ENCODE measurements at places on chromosomes 3 and 15. TPM values are rescaled to one million over a fixed set of nuclear protein-coding genes. Genes with fewer than 3 reads are reported as not detected.

- no peak for DNase-seq
These were observed 18.9 kb upstream of the ACAP2 start for GRCh38 chr3:195461594-195462307.

DNA sequence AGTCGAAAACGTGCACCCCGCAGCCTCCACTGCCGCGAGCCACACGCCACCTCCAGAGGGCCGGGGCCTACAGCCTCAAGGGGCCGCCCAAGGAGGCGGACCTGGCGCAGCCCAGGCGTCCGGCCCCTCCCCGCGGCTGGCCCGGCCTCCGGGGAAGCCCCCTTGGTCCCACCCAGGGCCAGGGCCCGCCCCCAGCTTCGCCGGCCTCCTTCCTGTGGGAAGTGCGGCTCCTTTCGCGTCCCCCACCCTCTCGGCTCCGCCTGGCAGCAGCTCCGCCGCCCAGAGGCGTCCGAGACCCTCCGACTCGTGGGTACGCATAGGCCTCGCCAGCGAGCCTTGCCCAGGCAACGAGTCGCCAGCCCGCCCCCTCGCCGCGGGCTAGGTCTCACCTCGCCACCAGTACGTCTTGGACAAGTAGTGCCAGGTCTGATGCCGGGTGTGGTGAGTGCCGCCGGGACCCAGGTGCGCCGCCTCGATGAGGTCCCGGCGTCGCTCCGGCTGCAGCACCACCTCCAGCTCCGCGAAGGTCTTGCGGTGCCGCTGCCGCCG is 642 bp downstream of the ZBTB11 start:
- peak; percentile 98 for DNase-seq

GRCh38 chr15:68691705-68692104 is 112.9 kb downstream of the CORO2B start:
- DNase-seq = no peak

- DNase-seq = no peak
These were observed 36.9 kb downstream of the GALNT15 start for GRCh38 chr3:16211176-16211904.

- DNase-seq = peak; percentile 89
These were observed 16.2 kb upstream of the VILL start for GRCh38 chr3:37974121-37975083.

GRCh38 chr15:45364271-45364670 is 14.1 kb downstream of the GATM start:
- no peak for DNase-seq

Gene DOCK3
- 0.51 TPM for total RNA-seq

Gene MED12L
- total RNA-seq = 0.48 TPM

DNA sequence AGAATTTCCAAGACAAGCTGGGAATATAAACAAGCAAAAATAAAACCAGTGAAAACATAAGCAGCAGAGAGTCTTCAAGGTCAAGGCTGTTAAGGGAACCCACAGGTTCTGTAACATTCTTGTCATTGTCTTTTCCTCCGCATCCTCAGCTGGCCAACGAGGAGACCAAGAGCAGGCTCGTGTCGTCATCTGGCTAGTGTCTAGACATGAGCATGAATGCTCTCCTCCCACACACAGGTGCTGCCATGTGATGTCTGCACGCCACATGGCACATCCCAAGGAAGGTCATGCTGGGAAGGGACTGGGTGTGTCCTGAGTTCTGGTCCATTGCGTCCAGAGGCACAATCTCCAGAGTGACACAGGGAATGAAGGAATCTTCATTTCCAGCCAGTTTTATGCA is 156.2 kb downstream of the POLR2M start:
- DNase-seq = no peak

Gene ARRDC4
- total RNA-seq = 24.0 TPM

Gene FYTTD1
- total RNA-seq = 66.3 TPM

DNA sequence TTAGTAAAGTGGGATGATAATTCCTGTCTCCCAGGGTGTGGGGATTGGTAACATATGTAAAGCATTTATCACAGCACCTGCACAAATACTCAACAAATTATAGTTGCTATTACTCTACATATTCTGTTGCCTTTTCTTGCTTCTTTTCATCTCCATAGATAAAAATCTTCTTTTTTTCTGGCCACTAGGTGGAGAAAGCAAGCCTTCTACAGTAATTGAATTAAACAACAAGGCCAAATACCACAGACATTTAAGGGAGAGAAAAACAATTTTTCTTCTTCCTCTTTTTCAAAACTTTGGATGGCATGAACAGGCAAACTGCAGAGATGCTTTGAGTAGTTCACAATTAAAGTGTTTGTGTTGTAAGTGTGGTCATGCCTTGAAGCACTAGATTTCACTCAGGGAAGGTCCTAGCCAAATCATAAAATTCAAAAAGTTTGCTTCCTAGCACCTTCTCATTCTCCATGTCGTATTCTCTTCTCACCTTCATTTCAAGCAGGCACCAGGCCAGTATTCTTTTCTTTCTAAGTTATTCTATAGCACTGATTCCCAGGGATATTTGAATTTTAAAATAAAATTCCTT is 493.4 kb upstream of the TGFBR2 start:
- no peak for DNase-seq

Gene LSM3
- total RNA-seq = 10.0 TPM

DNA sequence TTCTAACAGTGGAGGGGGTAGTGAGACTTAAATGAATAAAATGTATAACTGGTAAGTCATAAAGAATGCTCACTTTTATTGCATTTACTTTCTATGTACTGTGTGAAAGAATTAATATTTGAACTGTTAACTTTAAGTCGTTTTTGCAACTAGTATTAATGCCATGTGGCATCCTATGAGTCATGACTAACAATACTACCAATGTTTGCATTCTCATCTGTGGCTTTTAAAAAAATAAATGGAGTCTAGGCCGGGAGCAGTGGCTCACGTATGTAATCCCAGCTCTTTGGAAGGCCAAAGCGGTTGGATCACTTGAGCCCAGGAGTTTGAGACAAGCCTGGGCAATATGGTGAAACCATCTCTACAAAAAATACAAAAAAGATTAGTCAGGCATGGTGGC is 5.2 kb downstream of the C3orf49 start:
- DNase-seq = no peak

DNA sequence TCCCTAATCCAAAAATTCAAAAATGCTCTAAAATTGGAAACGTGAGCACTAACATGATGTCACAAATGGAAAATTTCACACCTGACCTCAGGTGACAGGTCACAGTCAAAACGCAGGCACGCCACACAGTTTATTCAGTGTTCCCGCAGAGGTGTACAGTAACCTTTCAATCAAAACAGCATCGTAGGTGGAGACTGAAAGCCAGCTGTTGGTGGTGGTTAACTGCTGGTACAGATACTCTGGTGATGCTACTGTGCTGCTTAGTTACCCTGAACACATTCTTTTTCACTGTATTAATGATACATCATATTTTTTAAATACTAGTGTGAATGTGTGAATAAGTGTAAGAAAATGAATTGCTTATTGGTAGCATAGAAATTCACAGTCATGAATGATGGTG is 23.8 kb downstream of the RAB11A start:
- DNase-seq = no peak

GRCh38 chr3:48268936-48269561 is 28.1 kb downstream of the ZNF589 start:
- DNase-seq = no peak

DNA sequence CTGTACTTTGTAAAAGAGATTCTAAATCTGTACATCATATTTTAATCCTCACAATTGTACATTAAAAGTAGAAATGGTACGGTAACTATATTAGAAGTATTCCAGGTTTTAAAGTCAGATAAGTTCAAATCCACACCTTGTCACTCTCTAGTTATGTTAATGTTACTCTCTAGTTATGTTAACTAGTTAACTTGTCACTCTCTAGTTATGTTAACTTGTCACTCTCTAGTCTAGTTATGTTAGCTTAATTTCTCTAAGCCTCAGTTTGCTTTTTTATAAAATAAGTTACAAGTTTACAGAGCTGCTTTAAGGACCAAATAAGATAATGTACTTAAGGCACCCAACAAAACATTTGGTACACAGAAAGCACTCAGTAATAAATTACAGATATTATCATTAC is 42.6 kb downstream of the ZNF280D start:
- DNase-seq = no peak

DNA sequence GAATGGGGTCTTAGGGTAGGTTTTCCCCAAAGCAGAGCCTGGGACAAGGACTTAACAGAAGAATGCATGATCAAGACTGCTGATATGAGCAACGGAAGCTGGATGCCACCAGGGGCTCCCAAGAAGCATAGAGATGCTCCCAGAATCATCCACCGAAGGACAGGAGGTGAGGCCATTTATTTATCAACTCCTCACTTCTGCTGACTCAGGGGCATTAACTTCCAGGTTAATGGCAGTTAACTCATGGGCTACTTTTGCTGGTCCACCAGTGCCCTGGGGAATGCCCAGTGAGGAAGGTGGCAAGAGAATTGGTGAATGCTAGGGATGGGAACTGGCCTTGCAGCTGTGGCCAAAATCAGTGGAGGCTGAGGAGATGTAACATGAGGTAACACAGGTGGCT is 27.8 kb downstream of the TAFA4 start:
- no peak for DNase-seq

- DNase-seq = no peak
These were observed 254.0 kb upstream of the SOX2 start for GRCh38 chr3:181457756-181458155.

- DNase-seq = no peak
These were observed 976 bp upstream of the ALDH1L1 start for GRCh38 chr3:126181398-126181725.

Gene GPR62
- total RNA-seq = not detected

DNA sequence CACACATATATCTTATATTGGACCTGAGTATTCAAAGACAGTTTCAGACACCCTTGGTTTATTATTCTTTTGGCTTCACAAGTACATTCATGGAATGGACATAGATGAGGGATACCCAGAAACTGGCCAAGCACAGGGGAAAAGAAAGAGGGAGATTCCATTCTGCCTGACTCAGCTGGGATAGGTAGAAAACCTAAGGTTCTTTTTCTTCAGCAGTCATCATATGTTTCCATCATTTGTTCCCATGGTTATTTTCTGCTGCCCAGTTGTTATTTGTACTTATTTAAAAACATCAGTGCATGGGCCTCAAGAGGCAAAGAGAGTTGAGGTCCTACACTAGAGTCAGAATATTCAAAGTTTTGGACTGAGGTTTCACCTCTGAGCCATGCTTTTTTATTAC is 91.8 kb downstream of the FILIP1L start:
- DNase-seq = no peak

GRCh38 chr3:106097817-106098435 is 229.1 kb upstream of the CBLB start:
- no peak for DNase-seq

Gene SPATA12
- not detected for total RNA-seq

DNA sequence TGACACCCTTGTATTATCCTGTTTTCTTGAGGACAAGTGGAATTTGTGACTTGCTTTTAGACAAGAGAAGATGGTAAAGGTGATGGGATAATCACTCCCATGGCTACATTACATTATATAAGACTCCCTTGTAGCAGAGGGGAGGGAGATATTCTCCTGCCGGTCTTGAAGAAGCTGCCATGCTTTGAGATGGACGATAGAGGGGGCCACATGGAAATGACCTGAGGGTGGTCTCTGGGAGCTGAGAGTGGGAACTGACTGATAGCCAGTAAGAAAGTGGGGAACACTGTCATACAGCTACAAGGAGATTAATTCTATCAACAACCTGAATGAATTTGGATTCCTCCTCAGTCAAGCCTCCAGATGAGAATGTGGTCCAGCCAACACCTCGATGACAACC is 540.1 kb downstream of the NTRK3 start:
- DNase-seq = no peak

DNA sequence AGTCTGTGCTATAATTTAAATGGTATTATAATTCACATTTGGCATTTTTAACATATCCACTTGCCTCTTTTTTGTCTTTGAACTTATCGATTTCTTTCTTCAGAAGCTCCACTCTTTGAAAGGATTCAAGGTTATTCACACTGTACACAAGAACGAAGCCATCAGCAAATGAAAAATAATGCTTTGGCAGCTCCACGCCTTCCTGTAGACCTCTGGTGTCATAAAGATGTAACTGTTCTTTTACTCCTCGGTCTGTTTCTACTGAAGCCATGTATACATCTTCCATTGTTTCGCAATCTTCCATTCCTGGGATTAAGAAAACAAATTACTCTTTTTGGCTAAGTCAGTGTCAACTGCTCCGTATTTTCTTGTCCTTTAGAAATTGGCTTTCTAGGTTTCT is 16.0 kb downstream of the NKIRAS1 start:
- DNase-seq = no peak

GRCh38 chr3:57783186-57784088 is 27.3 kb downstream of the SLMAP start:
- DNase-seq = no peak

- DNase-seq = peak; percentile 57
These were observed 7.6 kb upstream of the PLA2G4F start for GRCh38 chr15:42163947-42164550.

All from mesenteric fat pad (tissue), 1 donor.